ENCODE measurements at places on chromosomes 1 and 21.

DNA sequence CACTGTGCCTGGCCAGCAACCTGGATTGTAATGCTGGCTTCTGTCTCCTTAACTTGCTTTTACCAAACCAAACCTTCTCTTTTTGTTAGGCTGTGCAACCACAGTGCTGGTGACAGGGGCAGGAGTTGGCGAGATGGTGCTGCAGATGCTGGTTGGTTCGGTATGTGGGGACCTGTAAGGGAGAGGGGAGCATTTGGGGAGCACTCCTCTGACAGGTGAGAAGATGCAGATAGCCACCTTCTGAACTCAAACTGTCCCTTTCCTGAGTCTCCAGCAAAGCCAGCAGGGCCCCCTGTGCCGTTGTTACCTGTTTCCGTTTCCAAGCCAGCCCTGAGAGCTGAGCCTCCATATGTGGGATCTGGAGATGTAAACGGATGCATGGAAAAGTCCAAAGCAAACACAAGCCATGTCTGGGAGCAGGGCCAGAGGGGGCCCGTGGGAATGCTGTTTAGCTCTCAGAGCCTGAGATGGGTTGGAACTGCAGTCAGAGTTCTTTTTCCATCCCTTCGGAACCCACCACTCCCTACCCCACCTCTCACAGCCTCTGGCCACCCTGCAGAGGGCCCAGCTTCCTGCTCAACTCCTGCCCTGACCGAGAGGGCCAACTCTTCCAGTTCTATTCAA is 34.0 kb downstream of the ELK4 start:
- no peak for DNase-seq

- DNase-seq: peak; percentile 22
Observed at GRCh38 chr21:43881283-43881682, 16.3 kb downstream of the AGPAT3 start.

DNA sequence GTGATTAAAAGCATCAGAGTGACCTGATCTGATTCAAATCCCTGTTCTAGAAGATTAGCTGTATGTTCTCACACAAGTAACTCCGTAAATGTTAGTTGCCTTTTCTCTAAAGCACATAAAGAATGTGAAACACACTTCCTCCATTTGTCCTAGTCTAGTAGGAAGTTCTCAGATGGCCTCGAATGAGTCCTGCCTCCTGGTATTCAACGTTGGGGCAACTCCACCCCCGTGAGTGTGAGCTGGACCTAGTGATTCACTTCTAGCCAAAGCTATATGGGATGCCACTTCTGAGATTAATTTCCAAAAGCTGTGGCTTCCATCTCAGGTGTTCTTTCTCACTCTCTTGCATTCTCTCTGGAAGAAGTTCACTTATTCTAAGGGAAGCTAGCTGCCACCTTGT is 267.6 kb downstream of the GPATCH2 start:
- no peak for DNase-seq

DNA sequence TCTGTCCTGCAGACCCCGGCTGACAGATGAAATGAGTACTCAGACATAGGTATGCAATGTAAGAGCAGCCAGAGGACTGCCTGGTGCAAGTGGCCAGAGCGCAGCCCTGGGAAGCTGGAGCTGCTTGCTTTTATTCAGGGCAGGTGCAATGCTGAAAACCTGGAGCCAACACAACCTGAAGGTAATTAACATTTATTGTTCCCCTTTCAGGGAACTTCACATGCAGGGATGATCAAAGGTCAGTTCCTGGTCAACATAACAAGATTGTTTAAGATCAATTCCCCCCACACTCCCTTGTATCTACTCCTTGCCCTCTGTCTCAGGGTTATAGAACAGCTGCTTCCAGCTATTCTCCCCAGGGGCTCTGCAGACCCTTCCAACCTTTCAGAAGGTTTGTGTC is 48.7 kb upstream of the PRELP start:
- no peak for DNase-seq

DNA sequence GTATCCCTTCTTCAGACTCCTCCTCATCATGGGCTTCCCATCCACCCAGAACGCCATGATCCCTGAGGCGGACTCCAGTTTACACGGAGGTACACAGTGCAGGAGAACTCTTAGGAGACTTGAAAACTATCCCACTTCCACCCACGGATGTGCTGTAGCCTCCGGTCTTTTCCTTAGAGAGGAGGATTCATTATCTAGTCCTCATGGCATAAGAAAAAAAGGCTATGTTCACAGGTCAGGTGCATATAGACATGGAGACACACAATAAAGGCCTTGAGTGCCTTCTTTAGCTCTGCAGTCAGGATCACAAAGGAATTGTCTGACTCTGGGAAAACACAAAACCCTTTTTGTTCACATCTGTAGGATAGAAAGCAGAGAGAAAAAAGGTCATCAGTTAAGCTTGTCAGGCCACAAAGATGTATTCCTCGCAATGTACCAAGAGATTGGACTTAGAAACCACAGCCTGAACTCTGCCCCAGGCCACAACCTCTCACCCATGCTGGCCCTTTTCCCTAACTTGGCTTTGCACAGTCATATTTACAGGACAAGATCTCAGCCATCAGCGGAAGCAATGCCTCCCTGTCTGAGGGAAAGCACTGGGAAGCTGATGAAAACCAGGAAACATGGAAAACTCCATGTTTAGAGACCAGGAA is 9.0 kb downstream of the CRP start:
- no peak for DNase-seq

GRCh38 chr1:200211157-200211556 is 183.6 kb downstream of the NR5A2 start:
- DNase-seq: no peak

DNA sequence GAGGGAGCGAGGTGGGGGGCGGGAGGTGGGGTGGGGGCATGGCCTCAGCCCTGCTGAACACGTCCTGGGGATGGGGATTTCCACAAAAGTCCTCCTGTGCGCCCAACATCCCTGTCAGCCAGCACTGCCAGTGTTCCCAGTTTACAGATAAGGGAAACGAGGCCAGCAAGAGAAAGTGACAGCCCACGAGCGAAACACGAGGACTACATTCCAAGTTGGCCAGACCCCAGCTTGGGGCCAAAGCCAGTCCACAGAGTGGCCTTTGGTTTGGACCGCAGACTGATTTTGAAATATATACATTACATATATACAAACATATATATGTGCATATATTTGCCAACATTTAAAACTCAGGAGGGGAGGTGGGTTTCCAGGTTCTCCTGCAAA is 5.0 kb downstream of the FBXO2 start:
- DNase-seq: no peak

DNA sequence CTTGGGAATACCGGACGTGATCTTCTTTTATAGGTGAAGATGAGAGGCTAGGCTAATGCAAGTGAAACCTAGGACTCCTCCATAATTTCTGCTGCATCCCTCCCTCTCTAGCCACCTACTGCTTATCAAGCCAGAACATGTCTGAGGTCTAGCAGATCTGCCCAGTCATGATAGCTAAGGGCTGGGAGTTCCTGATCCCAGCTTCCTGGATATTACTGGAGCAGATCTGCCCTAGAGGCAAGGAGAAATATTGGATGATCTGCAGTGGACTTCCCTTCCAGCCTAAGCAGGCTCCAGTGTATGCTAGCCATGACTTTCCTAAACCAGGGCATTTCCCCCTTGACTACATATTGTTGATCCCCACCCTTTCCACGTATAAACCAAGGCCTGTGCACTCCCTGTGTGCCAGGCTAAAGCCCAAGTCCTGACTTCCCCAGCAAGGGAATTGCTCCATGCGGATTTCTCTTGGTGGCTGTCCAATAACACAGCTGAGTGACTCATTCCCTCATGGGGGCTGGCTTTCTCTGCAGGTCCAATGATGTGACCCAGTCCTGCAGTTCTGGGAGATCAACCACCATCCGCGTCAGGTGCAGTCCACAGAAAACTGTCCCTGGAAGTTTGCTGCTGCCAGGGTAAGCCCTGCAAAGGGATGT is 15.5 kb upstream of the SARS1 start:
- DNase-seq: no peak

DNA sequence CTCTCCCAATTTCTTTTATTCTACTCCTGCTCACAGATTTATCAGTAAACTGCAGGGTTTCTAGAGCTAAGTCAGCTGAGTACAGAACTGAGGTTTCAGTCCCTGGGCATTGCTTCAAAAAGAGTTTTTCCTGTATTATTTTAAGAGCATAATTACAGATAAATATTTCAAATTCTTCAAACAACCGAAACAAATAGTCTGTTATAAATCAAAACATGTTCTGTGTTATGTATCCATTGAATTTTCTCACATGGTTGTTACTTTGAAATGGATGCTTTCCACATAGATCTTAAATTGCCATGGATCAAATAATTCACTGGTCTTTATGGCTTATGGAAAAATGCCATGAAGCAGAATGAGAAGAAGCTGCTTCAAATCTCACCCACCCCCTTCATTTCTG is 64.5 kb downstream of the LRRC8C start:
- no peak for DNase-seq

GRCh38 chr1:235952950-235953615 is 86.4 kb upstream of the LYST start:
- no peak for DNase-seq

Measured in activated CD4-positive, alpha-beta T cell treated with anti-CD3 and anti-CD28 coated beads, Interleukin-2, amount 50 U/mL, for 4 hours (primary cell).